NCI-H1694 treated with DMSO at 0.1 percent for 48 hours (cell line): ENCODE measurements at places on chromosomes 12 and 14.

GRCh38 chr12:22627371-22627770, 2.4 kb downstream of the ETNK1 start:
- DNase-seq: no peak

DNA sequence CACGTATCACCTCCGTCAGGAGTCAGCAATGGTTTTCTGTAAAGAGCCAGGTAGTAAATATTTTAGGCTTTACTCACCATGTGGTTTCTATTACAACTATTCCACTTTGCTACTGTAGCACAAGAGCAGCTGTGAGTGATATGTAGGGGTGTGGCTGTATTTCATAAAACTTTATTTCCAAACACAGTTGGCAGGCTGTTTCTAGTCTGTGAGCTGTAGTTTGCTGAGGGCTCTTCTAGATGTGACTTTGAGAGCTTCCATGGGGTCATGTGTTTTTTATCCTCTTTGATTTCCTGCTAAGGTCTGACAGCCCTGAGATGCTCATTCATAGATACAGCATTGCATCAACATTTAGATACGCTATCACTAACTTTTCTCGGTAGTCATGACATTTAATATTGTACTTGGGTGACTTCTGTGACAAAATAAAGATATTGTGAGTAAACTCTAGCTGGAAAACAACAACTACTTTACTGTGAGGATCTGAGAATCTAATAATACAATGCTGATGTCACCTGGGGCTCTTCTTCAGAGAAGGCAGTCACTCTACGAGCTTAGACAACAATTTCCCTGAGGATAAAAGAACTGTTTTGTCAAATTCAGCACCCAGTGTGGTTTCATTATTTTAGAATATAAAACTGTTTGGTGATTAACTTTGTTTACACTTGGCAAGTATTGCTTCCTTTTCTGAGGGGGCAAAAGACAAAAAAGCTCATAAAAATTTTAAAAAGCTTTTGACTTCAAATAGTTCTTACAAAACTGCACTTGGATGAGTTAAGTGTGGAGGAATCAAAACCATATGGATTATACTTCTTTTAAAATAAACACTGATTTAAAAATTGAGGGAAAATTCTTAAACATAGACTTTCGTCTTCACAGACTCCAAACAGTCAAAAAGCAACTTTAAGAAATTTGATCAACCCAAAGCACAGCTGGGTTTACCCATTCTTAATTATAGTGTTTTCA, 231.2 kb upstream of the DCN start:
- no peak for DNase-seq

- peak; percentile 76 for DNase-seq
Observed at GRCh38 chr12:98373025-98373554, 142.3 kb upstream of the TMPO start.

- no peak for DNase-seq
Observed at GRCh38 chr12:127162902-127163301, 1104.1 kb upstream of the TMEM132C start.

GRCh38 chr12:54975272-54975671, 9.3 kb downstream of the TESPA1 start:
- no peak for DNase-seq

DNA sequence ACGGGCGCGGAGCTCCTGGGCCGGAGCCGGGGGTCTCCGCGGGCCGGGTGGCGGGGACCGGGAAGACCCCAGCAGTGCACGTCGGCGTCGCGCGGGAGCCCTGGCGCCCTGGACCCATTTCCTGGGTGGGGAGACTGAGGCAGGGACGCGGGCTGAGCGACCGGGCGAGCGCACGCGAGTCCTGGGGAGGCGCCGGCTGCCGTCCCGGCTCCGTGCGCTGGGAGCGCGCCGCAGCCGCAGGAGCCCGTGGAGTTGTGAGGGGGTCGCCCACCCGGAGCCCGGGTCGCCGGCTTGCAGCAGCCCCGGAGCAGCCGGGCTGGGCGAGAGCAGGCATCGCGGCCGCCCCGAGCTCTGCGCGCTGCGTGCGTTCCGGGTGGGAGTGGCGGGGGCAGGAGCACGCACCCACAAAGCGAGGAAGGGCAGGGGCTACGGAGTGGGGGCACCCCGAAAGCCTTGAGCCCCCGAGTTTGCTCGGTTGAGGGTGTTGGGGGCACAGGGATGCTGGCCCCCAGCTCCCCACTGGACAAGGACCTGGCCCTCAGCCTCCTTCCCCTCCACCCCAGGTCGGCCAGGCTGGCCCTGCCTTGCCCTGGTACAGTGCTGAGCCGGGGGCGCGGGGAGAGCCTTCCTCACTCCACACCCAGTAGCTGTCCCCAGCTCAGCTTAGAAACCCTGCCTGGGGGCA, 620 bp downstream of the MMP17 start:
- no peak for DNase-seq

DNA sequence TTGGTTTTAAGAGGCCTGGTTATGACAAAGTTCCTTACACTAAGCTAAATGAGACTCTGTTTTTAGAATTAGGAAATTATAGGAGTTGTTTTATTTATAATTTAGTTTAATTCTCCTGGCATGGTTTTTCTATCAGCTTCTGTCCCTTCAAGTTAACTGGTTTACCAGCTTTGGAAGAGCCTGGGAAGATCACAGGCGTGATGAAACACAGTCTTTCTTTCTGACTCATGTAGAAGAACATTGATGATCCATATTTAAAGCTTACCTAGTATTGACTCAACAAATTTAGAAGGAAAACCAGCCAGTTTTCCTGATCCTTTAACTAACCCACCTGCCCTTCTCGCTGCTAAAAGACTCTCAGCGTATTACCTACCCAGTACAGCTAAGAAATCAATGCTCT, 155.2 kb downstream of the TGFB3 start:
- no peak for DNase-seq

GRCh38 chr12:43106355-43106754, 445.6 kb downstream of the ADAMTS20 start:
- DNase-seq: no peak

DNA sequence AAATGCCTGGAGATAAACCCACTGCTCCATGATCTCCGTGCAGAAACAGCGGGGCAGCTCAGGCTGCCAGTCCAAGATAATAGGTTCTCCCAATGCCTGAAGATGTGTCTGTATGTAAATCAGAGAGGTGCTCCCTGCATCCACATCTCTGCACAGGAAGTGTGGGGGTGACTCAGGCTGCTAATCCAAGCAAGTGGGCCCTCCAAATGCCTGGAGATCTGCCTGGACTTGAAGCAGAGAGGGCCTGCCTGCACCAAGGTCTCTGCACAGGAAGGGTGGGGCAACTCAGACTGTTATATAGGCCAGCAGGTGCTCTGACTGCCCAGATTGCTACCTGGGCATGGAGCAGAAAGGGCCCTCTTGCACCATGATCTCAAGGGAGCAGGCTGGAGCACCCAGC, 504.7 kb downstream of the LRFN5 start:
- no peak for DNase-seq

GRCh38 chr14:91453744-91454143, 36.1 kb upstream of the CCDC88C start:
- DNase-seq: no peak

DNA sequence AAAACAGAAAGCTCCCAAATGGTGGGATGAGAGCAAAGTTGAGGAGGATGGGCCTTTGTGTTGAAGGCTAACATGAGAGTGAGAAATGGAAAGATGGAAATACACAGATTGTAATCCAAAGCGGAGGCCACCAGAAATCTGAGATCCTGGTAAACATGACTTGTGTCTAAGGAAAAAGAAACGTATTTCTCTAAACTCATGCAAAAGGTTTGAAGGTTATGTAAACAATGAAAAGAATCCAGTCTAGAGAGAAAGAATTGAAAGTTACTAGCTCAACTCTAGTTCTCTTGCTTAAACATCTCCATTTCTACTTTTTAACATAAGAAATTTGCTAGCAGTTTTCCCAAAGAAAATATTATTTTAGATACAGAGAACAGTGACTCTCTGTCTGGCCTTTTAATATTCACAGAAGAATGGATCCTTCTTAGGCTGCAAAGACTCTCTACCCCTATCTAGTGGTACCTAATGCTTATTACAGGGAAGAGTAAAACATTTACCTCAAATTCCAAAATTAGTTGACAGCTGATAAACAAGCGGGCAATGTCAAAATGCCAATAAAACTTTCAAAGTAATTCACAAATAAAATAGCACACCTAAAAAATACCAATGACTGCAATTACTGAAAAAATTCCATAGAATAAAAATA, 75.8 kb upstream of the SOX5 start:
- peak; percentile 42 for DNase-seq

DNA sequence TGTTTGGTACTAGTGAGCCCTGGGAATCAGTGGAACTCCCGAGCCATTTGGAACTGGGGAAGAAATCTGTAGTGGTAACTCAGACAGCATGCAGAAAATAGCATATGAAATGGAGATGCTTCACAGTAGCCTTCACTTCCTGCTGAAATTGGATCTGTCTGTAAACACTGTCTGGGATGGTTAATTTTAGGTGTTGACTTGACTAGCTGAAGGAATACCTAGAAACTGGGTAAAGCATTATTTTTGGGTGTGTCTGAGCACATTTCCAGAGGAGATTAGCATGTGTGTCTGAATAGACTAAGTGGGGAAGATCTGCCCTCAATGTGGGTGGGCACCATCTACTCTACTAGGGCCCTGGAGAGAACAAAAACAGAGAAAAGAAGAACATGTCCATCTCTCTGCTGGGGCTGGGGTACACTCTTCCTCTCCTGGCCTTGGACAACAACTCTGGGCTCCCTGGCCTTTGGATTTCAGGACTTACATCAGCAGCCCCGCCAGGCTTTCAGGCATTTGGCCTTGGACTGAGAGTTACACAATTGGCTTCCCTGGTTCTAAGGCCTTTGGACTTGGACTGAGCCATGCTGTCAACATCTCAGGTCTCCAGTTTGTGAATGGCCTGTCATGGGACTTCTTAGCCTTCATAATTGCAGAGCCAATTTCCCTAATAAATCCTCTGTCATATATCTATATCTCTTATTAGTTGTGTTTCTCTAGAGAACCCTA, 14.0 kb upstream of the CRADD start:
- DNase-seq: no peak

- DNase-seq: no peak
Observed at GRCh38 chr12:51838762-51839161, 9.8 kb downstream of the FIGNL2 start.

DNA sequence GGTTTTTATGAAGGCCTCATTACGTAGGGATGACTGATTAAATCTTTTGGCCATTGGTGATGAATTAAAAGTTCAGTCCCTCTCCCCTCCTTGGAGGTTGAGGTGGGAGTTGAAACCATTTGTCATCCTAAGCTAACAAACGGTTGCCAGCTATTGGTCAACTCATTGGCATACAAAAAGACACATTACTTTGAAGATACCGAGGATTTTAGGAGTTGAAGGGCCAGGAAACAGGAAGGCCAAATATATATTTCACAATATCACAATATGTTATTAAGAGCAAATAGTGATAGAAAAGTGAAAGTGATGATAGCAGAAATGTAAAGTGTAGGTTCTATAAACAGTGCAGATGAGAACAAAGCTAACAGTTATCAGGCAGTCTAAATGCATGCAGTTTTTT, 24.4 kb downstream of the RCOR1 start:
- no peak for DNase-seq

- DNase-seq: peak; percentile 81
Observed at GRCh38 chr12:2877047-2877952, at the start of the genes FOXM1 and RHNO1. Gene FOXM1, minus strand, starts transcription at chr12:2877174. Its CDS starts 2,696 bp downstream, at chr12:2874478. Gene RHNO1, plus strand, starts transcription at chr12:2877223. Its CDS starts 8,144 bp downstream, at chr12:2885367.

GRCh38 chr12:79001404-79001803, 136.8 kb downstream of the SYT1 start:
- no peak for DNase-seq

GRCh38 chr14:105180592-105181548, at the start of gene NUDT14:
Gene NUDT14, minus strand, starts transcription at chr14:105181312. Its CDS starts 103 bp downstream, at chr14:105181209.
- DNase-seq: peak; percentile 48

GRCh38 chr14:74501691-74502090, 8.1 kb downstream of the ISCA2 start:
- DNase-seq: no peak

- DNase-seq: no peak
Observed at GRCh38 chr14:71645656-71646055, 286.6 kb upstream of the RGS6 start.

- no peak for DNase-seq
Observed at GRCh38 chr14:64741961-64742360, 37.7 kb downstream of the PLEKHG3 start.

DNA sequence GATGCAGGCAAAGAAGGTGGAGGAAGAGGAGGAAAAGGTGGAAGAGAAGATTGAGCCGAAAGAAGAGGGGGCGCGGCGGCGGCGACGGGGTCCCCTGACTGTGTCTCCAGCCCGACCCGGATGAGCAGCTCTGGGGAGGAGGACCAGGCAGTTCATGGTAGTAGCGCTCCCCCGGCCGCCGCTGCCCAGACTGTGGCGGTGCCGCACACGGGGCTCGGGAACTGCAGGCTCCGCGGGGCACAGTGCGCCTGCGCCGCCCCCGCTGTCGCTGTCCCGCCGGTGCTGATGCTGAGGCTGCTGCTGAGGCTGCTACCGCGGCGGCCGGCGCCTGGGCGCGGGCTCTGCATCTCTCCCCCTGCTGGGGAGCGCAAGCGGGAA, at the start of gene KCNH5:
TSS of gene KCNH5 (minus strand) at position 225 of the 378 bp plus-strand sequence. CDS start 272 bp downstream, outside the sequence.
- peak; percentile 60 for DNase-seq

DNA sequence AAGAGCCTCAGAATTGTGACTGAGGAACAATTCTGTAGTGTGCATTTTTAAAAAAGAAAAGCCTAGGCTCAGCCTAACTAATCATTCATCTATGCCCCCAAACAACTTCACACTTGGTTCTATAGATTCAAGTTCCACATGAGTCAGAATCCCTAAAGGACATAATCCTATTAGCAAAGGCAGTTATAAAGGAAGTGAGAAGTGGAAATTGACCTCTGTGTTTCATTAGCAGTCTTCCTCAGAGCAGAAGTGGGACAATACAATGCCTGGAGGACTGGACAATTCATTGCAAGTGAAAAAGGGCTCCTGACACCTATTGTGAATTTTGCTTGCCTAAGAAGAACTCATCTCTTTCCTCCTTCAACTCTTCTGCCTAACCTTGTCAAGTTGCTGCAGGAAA, 222.3 kb downstream of the PTPRO start:
- DNase-seq: no peak

GRCh38 chr14:86790408-86791364, 1202.3 kb downstream of the GALC start:
- DNase-seq: no peak

- no peak for DNase-seq
Observed at GRCh38 chr12:1013618-1014489, 22.8 kb downstream of the ERC1 start.

DNA sequence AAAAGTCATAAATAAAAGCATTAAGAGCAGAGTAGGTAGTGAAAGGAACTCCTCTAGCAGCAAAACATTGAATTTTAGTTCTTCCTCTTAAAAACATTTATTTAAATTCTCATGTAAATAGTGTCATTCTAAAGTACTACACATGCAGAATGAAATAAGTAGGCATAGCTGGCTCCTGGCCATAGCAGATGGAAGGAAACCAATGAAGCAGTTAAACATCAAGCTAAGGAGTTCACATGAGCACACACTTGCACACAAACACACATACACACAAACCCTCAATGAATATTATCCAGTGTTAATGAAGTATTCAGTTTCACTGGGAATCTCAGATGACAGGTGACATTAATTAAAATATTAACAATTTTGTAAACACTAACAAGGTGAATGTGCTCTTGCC, 69.3 kb downstream of the SLC35F4 start:
- no peak for DNase-seq
